ENCODE measurements at places on chromosomes 4 and X. TPM values are rescaled to one million over a fixed set of nuclear protein-coding genes. Genes with fewer than 3 reads are reported as not detected.
A peak's percentile ranks its signal among the peaks of the same experiment; 100 is the strongest.

DNA sequence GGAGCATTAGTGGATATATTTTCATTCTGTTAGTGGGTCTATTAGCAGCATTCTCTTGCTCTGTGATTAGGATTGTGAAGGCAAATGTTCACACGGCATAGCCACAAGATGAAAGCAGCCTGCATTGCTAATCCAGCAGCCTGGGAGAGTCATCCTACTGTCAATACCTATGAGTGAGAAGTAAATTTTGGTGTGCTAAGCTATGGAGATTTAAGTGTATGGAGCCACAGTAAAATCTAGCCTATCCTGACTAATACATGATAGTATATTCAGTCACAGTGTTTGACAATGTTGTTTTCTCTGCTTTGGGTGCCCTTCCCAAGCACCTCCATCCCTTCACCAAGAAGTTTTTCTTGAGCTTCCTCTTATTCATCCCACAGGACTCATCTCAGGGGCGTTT is 47.2 kb upstream of the TMPRSS11F start:
- DNase-seq: no peak

DNA sequence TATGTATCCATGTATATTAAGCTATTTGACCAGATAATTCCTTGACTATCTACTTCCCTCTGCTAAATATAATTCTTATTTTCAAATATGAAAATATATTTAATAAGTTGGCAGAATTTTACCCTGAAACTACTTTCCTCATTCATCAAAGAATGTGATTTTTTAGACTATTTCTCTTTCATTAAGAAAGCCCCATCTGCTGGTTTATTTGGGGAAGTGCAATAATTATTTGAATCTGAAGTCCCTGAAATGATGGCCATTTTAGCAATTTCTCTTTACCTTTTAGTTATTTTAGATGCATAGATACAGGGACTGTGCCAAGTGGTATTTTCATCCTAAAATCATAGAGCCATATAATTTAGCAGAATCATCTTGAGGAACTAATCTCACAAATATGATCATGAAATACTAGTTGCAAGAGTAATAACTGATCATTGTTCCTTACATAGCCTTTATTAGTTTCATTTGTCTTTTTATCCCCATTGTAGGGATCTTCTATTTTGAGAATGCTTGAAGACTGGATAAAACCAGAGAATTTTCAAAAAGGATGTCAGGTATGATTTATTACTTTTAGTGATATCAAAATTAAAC is 39.0 kb downstream of the ENPEP start:
- DNase-seq: no peak

DNA sequence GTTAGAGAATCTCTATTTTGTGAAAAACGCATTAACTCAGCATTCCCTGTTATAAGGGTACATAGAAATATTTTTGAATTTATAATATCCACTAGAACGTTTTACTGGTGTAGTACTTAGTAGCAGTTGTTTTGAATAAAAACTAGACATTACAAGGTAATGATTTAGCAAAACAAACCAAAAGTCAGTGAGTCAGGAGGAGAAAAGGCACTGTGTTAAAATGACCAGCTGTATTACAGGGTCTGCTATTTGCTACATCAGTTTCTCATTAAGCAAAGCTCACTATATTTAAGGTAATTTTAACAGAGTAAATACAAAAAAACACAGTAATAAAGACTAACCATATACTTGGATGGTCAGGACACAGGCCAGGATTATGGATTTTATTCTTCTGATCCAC is 152.8 kb downstream of the RASL11B start:
- no peak for DNase-seq

The FAT4 gene
- total RNA-seq: 25.1 TPM

DNA sequence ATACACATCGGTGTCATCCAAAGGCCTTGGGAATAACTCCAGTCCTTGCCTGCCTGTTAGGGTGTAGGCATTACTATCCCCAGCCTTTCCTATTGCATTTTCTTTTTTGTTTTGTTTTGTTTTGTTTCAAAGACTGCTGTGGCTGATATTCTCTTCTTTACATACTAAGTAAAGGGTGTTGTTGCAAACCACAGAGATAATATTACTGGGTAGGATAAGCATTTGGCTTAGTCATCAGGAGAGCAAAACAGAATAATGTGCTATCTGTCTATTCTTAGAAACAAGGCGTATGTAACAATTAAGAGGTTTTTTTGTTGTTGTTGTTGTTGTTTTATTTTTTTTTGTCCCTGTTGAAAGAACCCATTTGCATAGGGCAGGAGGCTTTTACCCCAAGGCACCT is 41.8 kb downstream of the UGT2B28 start:
- DNase-seq: no peak

DNA sequence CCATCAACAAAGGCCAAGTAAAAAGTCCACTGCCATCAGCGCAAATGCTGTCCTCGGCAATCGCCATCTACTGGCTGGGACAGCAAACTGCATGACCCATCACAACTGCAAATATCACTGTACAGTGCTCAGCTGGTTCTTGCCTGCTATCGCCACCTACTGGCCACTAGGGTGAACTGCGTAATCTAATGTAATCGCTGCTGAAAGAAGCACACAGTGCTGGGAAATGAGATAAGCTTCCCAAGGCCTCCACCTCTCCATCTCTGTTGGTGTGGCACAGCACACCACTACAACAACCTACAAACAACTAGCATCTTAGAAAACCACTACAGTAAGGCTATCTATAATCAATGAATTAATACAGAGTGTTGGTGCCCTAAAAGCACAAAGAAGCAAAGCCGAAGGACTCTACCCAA is 298.3 kb downstream of the TEX13A start:
- peak; percentile 28 for DNase-seq

- no peak for DNase-seq
Measured at GRCh38 chr4:184196730-184197385, 20.8 kb downstream of the ENPP6 start.

All from breast epithelium (tissue), 4 donors.